ENCODE measurements at places on chromosomes 6 and 20.

- DNase-seq: no peak
Measured at GRCh38 chr6:27830212-27830599, 82.0 kb downstream of the OR2B2 start.

- DNase-seq: no peak
Measured at GRCh38 chr20:25040438-25040831, 17.5 kb downstream of the ACSS1 start.

DNA sequence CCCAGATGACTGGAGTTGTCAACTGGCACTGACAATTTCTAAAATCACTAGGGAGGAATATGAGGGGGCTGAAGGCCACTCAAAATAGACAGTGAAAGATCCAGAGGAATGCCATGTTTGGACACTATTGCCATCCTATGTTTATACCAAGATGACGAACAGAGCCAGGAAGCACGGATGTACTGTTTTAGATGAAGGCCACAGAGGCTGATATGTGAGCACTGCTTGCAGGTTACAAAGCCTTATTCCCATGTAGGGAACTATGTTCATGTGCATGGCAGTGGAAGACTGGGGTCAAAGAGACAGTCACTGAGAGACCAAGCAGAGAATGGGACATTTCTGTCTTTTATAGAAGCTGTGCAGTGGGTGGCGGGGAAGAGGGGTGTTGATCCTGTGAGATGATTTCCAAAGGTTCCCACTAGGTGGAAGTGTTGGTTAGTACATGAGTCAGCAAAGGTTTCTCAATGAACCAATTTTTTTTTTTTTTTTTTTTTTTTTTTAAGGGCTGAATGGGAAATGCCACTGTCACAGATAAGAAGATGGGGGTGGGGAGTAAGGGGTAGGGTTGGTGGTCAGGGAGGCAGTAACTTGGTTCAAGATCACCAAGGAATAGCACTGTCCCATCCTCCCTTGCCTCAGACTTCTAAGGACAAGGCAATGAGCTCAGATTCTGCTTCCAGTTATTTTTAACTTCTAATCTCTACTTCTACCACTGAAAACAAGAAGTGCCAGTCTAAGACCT is 46.7 kb upstream of the MOCS1 start:
- DNase-seq: no peak

DNA sequence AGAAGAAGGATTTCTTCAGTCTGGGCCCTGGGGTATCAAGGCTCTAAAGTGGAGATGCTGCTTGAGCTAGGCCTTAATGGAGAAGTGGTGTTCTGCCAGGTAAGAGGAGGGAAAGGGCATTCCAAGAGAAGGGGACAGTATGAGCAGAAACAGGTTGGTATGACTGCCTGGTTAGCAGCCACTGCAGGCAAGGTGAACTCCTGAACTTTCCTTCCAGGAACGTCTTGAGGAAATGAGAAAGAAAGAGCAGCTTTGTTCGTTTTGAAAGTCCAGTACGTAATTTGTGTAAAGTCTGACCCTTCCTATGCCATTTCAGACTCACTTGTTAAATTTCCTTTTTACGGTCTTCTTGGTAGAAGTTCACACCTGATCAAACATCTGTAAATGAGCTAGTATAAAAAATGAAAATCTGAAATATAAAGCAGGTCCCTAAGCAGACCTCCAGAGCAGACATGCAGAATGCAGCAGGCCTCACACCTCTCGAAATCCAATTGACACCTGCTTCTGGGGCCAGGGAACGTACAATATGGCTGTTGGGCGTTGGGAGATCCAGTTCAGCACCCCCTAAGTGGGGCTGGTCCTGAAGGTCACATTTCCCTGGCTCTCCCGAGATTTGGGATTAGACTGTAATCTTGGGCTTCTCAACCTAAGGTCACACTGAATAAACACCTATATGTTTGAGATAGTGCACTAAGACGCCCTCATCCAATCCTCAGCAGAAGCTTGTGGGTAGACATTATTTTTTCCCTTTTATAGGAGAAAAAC is 33.6 kb downstream of the MYLK4 start:
- DNase-seq: no peak

- no peak for DNase-seq
Measured at GRCh38 chr6:104750449-104750848, 109.3 kb downstream of the HACE1 start.

GRCh38 chr6:2771079-2771478 is 5.9 kb downstream of the WRNIP1 start:
- DNase-seq: no peak
